ENCODE measurements at places on chromosomes 13 and 19. TPM values are rescaled to one million over a fixed set of nuclear protein-coding genes. Genes with fewer than 3 reads are reported as not detected.
A peak's percentile ranks its signal among the peaks of the same experiment; 100 is the strongest.

POLR1G gene
- 49.1 TPM for total RNA-seq

PRRG2 gene
- total RNA-seq: 1.3 TPM

CCDC194 gene
- total RNA-seq: 0.53 TPM

DNA sequence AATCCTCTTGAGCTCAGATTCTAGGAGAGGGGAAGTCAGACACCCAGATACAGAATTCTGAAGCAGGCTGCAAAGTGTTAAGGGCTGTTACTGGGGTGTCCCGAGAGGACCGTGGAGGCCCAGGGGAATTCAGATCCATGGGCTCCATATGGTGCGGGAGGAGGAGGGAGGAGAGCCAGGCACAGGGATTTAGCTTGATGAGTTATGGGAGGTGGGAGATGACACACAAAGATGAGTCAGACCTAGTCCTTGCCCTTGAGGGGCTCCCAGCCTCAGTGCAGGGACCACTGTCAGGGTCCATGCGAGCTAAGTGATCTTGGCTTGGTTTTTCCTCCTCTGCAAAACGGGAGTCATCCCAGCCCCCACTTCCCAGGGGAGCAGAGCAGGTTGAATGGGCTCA, 14.4 kb upstream of the GIPR start:
- no peak for DNase-seq

DNA sequence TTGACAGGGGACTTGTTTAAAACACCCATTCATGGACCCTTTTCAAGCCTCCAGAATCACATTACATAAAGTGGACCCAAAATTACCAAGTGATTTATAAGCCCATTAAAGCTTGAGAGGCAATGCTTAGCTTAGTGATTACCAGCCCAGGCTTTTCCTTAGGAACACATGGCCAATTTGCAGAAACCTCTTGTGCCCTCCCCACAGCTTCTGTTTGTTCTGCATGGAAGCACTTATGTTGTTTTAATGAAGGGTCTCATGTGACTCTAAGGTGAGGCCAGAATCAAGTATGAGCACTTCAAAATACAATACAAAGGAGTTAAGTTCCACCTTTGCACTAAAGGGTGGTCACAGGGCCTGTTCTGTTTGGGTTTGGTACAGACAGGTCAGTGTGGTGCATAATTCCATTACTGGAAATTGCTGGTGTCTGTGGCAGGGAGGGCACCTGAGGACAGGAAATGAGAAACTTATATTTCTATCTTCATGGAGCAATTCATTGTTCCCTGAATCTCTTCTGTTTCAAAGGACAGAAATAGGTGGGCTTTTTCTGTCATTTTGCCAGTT, 15.3 kb downstream of the ZNF486 start:
- DNase-seq: no peak

DNA sequence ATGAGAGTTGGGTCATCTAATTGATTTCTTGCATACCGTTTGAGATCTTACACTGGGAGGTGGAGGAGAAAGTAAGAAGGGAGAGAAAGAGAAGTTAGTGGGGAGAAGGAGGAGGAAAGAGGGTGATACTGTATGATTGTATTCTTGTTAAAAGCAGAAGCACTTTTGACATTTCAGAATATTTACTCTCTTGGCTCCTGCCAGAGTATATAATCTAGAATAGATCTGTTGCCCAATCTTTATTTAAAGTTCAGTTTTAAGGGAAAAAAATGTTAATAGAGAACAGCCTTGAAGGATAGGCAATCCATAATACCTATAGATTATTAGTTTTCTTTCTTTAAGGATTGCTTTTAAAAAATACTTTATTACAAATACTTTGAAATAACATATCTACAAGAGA, 41.5 kb downstream of the PDS5B start:
- no peak for DNase-seq

DNA sequence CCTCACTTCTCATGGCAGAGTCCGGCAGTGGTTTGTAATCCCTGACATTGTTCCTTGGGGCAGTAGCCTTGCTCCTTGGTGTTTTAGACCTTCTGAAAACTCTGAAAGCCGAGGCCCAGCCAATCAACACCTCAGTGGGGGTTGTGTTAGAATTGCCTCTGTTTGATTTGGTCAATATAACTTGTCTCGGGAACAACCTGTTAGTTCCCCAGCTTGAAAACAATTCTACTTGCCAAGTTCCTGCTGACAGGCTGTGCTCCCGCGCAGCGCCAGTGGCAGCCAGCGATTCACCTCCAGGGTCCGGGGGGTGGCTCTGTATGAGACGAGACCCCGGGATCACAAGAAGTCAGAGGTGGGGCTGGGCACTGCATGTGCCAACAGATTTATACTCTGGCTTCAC, 81.4 kb upstream of the MEDAG start:
- DNase-seq: no peak

DNA sequence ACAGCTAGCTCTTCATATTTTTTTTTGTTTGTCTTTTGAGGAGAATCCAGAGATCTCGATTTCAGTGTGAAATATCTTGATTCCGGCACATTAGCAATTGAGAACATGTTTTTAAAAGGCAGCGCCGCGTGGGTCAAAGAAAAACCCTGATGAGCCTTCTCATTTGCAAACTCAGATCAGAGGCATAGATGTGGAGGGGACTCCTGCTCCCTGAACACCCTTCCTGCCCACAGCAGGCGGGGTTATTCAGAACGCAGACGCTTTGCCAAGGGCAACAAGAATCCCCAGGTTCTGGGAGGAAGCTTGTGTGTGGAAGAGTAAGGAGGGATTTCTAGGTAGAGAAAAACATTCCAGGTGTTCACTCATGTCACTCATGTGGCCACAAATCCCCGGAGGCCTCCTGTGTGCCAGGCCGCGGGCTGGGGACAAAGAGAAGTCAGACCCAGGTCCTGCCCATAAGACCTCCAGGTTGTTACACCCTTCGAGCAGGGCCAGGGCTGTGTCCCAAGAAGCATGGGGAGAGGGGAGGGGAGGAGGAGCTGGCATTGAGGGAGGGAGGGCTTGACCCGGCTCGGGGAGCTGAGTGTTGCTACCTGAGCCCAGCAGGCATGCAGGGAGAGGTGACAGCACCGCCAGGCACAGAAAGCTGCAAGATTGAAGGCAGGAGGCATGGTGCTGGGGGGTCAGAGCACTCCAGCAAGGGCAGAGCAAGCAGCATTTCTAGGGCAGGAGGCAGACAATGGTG, 15.9 kb upstream of the IGLON5 start:
- no peak for DNase-seq

- DNase-seq: peak; percentile 77
Observed at GRCh38 chr19:37655689-37656371, 565 bp upstream of the ZFP30 start.

GRCh38 chr13:35157143-35157755, 215.2 kb downstream of the NBEA start:
- DNase-seq: no peak

- no peak for DNase-seq
Observed at GRCh38 chr13:108897955-108898354, 268.5 kb downstream of the MYO16 start.

- no peak for DNase-seq
Observed at GRCh38 chr19:58045411-58046050, 11.7 kb downstream of the ZSCAN1 start.

DNA sequence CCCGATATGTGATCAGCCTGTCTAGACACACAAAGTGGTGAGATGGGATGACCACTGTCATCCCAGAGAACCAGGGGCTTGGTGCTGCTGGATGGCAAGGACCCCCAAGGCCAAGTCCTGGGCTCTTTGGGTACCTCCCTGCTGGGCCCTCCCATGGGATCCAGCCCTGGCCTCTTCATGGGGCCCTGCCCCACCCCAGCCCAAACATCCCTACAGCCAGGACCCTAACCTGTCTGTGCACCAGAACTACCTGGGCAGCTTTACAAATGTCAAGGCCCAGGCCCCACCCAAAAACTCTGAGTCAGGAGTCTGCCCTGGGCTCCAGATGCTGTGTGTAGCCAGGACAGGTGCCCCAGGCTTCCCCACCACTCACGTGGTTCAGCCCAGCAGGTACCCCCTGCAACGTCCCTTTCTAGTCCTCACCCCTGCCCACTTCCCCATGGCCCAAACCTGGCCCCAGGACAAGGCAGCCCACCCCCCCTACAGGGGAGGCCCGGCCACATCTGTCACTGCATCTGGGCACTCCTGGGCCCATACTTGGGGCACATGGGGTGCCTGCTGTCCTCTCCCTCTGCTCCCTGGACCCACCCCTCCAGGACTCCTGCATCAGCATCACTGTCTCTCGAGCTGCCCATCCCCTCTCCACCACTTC, 233.5 kb downstream of the TUBA3C start:
- DNase-seq: no peak
